ENCODE measurements at places on chromosomes 6 and 20. TPM values are rescaled to one million over a fixed set of nuclear protein-coding genes. Genes with fewer than 3 reads are reported as not detected.

The CLDN20 gene
- not detected for total RNA-seq

The PDE7B gene
- 6.9 TPM for total RNA-seq

The PKIB gene
- total RNA-seq, result 1.8 TPM

The ULBP2 gene
- total RNA-seq, result 0.68 TPM

The BMP7 gene
- 0.52 TPM for total RNA-seq

The CD93 gene
- total RNA-seq, result 160 TPM

The GTSF1L gene
- total RNA-seq, result not detected

The SIRPD gene
- 0.42 TPM for total RNA-seq

The RIMS1 gene
- 4.8 TPM for total RNA-seq

The UNC5CL gene
- total RNA-seq, result 1.4 TPM

The ZBTB46 gene
- 17.4 TPM for total RNA-seq

The GABRR1 gene
- total RNA-seq, result 1.6 TPM

The ASIP gene
- total RNA-seq, result not detected

The GPSM3 gene
- 26.2 TPM for total RNA-seq

The SOBP gene
- 20.2 TPM for total RNA-seq

The TUBE1 gene
- 20.1 TPM for total RNA-seq

The CD2AP gene
- 25.2 TPM for total RNA-seq

The KIAA1586 gene
- 15.2 TPM for total RNA-seq

The HLA-DQB1 gene
- total RNA-seq, result 43.4 TPM

The LCA5 gene
- 7.6 TPM for total RNA-seq

The TTK gene
- total RNA-seq, result 0.84 TPM

The NKX2-2 gene
- total RNA-seq, result not detected

The IER3 gene
- 62.0 TPM for total RNA-seq

The CHRNA4 gene
- not detected for total RNA-seq

The GSTA2 gene
- not detected for total RNA-seq

The ZSCAN12 gene
- total RNA-seq, result 5.0 TPM

The COX7A2 gene
- total RNA-seq, result 312 TPM

The CABLES2 gene
- 3.0 TPM for total RNA-seq

The MYB gene
- not detected for total RNA-seq

The LAMA4 gene
- total RNA-seq, result 150 TPM

The XRN2 gene
- 48.3 TPM for total RNA-seq

The FAM50B gene
- total RNA-seq, result 7.8 TPM

The RAET1L gene
- not detected for total RNA-seq

The DUSP22 gene
- 65.8 TPM for total RNA-seq

The MAS1 gene
- 0.12 TPM for total RNA-seq

The PHACTR1 gene
- total RNA-seq, result 33.9 TPM

The OR2J2 gene
- total RNA-seq, result not detected

The PDYN gene
- not detected for total RNA-seq

The SNAP91 gene
- 2.1 TPM for total RNA-seq

The DYNLT2 gene
- total RNA-seq, result 2.8 TPM

All from aorta (tissue), 5 donors.